ENCODE measurements at places on chromosomes 13 and 19.

DNA sequence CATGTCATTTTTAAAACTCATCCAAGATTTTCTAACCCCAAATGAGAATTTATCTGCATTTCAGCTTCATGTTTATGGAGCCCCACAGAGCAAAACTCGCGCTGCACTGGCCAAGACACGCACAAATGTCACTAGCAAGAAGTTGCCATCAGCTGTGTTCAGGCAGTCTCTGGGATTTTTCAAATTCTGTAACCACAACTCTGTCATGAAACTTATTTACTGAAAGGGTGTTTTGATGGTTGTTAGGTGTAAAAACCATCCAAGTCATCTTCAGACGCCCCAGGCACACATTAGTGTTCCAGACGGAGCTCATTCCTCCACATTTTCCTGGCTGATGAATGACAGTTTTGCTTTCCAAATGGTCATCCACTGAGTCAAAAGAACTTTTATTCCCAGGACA lies 63.4 kb downstream of the SLC7A1 start:
- DNase-seq: no peak

GRCh38 chr19:32368787-32369186 lies 23.4 kb downstream of the ZNF507 start:
- DNase-seq: no peak

GRCh38 chr13:71320452-71320851 lies 546.6 kb downstream of the DACH1 start:
- no peak for DNase-seq

DNA sequence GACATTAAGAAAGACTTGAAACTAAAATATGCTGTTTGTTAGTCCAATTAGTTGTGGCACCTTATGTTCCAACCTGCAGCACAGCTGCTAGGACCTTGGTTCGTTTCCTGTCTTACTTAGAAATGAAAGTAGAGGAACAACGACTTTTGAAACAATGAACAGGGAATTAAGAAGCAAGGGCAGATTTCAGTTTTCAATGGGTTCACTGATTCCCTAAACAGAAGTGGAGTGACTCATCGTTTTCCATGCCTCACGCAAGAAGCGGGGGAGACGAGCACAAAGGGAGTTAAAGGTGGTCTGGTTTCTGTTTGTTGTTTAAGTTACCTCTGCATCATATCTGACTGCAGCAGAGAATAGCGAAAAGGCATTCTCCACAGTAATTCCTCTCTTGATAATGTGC lies 44.8 kb downstream of the PHF11 start:
- no peak for DNase-seq

GRCh38 chr13:37596805-37597204 lies 1.8 kb downstream of the POSTN start:
- no peak for DNase-seq

GRCh38 chr13:50664951-50665350 lies 178.5 kb downstream of the DLEU7 start:
- DNase-seq: no peak

DNA sequence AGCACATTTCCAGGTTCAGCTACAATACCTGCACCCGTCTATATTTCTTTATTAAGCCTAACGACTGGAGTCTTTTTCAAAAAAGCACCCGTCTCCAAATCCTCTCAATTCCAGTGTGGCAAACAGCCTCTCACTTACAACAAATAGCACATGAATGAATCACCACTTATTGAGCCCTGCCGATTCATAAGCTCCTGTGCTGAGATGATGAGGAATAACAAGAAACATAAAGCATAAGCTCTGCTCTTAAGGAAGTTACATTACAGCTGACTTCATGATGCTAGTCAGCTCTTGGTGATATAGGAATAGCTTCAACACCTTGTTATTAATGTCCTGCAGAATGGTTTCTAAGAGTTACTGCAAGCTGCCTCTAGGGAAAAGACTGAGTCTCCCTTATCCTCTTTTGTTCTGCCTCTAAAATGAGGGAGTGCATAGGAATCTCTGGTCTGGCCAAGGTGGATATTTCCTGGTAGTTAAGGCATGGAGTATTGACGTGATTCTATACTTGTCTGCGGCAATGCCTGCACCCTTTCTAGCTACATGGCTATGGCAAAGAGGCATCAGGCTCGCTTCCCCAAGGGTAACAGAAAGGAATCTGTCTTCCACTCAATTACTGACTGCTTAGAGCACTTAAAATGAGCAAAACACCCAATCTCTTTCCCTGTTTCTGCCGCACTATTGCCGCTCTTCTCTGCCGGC lies 195.7 kb downstream of the KLF12 start:
- no peak for DNase-seq

DNA sequence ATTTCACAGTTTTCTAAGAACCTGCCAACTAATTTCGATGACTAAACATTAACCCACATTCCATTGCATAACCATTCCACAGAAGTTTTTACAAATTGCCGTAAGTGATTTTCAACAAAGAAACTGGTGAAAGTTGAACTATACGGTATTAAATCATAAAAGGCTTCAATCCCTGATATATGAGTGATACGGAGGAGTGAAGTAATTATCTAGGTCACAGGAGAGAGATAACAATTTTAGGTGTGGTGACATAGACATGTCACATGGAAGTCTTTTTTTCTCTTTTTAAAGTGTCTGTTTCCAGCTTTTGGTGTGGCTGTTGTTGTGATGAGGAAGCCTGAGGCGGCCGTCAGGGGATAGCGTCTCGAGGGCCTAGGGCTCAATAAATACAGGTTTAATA lies 29.4 kb downstream of the TBC1D4 start:
- no peak for DNase-seq
